ENCODE measurements at places on chromosomes 12 and 14.

GRCh38 chr14:48350971-48351370 is 675.6 kb upstream of the MDGA2 start:
- no peak for DNase-seq

DNA sequence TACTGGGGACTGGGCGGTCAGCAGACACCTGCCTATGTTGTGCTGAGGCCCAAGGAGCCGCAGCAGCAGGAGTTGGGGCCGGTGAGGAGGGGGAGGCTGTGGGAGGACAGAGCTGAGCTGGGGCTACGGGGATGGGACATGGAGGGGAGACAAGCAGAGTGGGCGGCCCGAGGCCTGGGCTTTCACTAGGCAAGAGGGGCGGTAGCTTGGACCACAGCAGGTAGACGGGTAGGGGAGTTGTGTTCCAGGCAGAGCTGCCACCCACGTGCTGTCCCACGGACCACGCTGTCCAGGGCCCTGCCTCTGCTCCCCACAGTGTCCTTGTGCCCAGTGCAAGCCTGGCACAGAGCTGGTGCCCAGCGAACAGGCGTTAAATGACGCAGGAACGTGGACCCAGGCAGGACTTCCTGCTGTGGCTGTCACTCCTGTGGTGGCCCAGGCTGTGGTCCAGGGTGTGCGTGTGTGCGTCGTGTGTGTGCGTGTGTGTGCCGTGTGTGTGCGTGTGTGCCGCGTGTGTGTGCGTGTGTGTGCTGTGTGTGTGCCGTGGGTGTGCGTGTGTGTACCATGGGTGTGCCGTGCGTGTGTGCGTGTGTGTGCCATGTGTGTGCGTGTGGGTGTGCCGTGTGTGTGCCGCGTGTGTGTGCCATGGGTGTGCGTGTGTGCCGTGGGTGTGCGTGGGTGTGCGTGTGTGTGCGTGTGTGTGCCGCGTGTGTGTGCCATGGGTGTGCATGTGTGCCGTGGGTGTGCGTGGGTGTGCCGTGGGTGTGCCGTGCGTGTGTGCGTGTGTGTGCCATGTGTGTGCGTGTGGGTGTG is 6.8 kb downstream of the CEP170B start:
- no peak for DNase-seq

GRCh38 chr12:114240288-114240687 is 165.7 kb downstream of the TBX5 start:
- DNase-seq, result no peak

DNA sequence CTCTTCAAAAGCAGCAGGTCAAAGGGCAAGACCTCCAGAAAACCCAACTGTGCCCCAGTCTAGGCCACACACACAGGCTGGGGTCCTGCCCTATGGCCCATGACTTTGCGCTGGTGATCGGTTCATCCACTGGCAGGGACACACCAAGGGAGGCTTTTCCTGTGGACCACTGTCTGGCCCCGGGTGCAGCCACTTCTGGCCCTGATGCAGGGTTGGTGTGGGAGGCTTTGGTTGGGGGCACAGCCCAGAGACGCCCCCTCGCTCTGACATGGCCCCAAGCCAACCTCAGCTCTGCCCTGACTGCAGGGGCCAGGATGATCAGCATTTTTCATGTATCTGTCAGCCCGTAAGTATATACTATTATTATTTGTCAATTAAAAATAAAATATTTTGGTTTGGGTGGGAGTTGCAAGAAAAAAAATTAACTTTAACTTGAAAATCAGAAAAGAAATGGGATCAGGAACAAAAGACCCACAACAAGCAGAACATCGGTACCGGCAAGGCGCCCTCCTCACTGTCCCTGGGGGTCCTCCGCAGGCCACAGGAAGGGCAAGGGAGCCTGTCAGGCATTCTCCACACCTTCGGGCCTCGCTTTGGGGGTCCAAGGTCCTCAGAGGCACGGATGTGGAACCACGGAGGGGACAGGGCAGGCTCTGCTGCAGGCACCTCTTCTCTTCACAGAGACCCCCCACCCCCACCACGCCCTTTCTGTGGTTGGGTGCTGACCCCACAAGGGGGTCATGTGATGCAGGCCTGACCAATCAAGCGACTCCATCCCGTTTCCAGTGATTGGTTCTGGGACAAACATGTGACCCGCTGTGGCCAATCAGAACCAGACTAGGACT is 181.5 kb upstream of the SFSWAP start:
- DNase-seq, result no peak

DNA sequence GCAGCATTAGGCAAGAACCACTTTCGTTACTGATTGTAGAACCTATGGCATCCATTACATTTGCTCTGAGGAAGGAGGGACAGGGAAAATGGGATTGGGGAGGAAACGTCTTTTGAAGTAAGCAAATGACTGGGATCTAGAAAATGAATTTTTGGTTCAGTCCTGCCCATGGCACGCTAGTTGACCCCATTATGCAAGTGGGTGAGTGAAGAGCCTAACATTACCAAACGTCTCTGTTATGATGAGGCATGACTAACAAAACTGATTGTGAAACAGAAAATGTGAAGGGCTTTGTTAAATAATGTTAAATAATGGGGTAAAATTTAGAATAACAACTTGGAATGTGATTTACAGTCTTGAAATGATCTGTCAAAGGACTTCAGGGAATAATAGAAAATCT is 38.9 kb downstream of the CPSF2 start:
- no peak for DNase-seq

GRCh38 chr14:89603938-89604480 is 187.0 kb upstream of the FOXN3 start:
- no peak for DNase-seq

- no peak for DNase-seq
Measured at GRCh38 chr12:25151476-25151875, 43.5 kb downstream of the DNAI7 start.

DNA sequence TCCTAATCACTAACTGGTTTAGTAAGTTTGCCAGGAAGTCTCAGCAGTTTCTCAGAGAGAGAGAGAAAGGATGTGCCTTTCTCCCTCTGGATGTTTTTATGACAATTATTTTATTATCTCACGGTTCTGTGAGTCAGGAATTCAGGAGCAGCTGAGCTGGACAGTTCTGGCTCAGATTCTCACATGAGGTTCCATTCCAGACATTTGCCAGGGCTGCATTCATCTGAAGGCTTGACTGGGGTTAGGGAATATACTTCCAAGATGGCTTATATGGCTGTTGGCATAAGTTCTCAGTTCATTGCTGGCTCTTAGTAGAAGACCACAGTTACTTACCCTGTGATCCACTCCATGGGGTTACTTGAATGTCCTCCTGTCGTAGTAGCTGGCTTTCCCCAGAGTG is 101.2 kb upstream of the ATF7IP start:
- no peak for DNase-seq

- no peak for DNase-seq
Measured at GRCh38 chr12:38373784-38374183, 57.2 kb downstream of the ALG10B start.

DNA sequence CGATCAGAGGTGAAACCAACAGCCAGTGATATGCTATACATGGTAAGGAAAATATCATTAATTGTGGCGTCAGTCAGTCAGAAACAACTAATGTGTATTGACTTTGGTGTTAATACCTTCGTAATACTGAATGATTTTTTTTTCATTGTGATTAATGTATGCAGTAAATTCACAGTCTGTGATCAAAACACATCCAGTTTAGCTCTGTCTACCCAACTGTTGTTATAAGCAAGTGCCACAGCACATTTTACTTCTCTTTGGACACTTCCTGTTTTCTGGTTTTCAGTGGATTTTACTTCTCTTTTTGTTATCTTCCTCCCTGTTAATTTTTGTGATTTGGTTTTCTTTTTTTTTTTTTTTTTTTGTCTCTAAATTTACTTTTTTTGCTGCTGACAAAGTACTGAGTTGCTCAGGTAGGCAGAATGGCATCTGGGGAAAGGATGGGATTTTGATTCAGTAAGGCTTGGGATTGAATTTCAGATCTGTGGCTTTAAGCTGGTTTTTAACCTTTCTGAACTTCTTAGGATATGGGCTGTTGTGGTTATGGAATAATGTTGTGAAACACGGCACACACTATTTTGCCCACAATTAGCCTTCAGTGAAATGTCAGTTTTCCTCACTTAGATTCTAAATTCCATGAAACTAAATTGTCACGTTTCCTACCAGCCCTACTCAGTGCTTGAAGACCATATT is 604 bp downstream of the GLIPR1 start:
- no peak for DNase-seq

- no peak for DNase-seq
Measured at GRCh38 chr12:119115296-119115905, 63.3 kb upstream of the HSPB8 start.

DNA sequence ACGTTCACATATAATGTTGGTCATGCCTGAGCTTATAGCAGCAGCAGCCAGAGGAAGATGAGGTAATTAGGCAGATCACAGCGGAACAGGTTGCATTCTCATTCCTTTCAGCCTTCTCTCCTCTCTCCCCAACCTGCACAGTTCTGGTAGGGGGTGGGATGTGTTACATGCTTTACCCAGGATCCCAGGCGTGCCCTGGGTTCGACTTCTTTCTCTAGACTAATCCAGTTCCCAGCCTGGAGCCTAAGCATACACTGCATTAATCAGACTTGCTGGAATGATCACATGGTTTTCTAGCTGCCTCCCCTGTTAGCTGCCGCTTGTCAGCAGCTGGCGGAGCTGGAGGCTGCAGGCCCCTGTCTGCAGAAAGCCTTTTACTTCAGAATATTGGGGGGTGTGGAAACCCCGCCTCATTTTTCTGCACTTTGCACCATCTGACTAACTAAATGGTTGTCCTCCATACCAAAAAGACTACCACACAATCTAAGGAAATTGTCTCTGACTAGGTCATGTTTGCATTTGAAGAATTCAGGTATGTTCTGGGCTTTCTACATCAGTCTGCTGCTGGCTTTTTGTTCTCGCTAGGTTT is 46.0 kb upstream of the EVL start:
- DNase-seq, result no peak

- DNase-seq, result peak; percentile 18
Measured at GRCh38 chr12:51393676-51394545, 2.7 kb upstream of the GALNT6 start.

- DNase-seq, result no peak
Measured at GRCh38 chr14:95862243-95862642, 14.4 kb upstream of the TUNAR start.

DNA sequence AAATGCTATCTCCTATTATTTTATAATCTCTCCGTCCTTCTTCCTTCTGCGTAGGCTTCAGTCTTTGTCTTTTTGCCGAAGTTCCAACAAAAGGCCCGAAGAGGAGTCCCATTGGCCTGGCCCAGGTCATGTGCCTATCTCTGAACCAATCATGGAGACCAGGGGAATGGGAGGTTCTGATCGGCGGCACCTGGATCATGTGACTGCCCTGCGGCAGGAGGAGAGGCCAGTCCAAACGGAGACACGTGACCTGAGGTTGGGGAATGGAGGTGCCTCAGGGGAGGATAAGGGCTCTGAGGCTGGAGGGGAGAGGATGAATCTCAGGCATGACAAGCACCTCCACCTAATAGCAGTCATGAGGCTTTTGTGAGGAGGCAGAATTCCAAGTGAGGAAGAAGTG is 86.0 kb downstream of the AACS start:
- no peak for DNase-seq

All from activated naive CD4-positive, alpha-beta T cell (primary cell).